ENCODE measurements at places on chromosomes 2 and 18.

DNA sequence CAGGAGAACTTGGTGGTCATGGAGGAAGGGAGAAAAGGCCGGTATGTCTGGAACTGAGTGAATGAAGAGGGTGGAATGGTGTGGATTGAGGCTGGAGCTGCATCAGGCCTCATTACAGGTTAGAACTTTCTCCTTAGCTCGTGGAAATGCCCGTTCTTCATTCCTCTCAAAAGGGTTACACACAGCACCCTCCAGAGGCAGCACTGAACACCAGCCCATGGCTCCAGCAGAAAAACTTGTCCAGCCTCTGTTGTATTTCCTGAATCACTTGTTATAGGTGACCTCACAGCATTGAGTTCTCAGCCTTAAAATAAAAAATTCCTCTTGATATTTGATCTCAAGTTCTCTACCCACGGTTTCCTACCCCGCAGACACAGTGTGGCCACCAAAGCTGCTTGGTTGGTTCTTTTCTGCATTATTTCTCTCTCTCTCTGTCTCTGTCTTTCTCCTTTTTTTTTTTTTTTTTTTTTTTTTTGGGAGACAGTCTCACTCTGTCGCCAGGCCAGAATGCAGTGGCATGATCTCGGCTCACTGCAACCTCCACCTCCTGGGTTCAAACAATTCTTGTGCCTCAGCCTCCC is 89.6 kb downstream of the ITGB1BP1 start:
- peak; percentile 74 for DNase-seq

DNA sequence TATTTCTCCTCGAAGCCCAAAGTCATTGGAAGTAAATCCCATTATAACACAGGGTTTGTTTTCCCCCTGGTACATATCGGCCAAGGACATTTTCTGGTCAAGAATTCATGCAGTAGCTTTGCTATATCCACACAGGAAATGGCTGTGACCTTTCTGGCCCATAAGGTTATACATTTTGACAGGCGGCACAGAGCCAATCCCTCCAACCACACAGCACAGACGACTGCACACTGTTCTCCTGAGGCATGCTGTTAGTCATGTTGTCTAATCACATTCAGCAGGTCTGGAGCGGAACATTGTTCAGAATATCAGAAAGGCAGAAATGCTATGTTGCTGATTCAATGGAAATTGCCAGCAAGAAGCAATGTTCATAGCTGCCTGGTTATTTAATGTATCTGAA is 742.3 kb upstream of the SLC8A1 start:
- peak; percentile 86 for DNase-seq

GRCh38 chr18:36465276-36465675 is 167.8 kb downstream of the FHOD3 start:
- DNase-seq = no peak

GRCh38 chr2:235746257-235746934 is 252.6 kb downstream of the AGAP1 start:
- peak; percentile 81 for DNase-seq

DNA sequence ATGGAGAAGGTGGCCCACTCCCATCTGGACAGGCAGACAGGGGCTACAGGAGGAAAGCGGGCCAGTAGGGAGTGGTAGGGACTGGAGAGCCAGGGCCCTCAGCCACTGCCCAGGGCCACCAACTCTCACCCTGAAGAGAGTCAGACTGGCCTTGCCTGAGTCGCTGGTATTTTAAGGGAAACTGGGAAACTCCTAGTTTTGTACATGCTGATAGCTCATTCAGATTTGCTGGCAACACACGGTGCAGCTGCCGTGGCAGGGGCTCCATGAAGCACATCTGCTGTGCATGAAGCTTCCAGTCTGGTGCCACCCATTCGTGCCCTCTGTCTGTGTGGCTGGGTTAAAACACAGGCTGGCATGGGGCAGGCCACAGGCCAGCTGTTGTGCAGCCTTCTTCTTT is 137.3 kb upstream of the GLI2 start:
- DNase-seq = no peak

- DNase-seq = no peak
These were observed 103.7 kb upstream of the TAF1B start for GRCh38 chr2:9739531-9739964.

- DNase-seq = no peak
These were observed 68.2 kb downstream of the CCBE1 start for GRCh38 chr18:59628995-59629394.

DNA sequence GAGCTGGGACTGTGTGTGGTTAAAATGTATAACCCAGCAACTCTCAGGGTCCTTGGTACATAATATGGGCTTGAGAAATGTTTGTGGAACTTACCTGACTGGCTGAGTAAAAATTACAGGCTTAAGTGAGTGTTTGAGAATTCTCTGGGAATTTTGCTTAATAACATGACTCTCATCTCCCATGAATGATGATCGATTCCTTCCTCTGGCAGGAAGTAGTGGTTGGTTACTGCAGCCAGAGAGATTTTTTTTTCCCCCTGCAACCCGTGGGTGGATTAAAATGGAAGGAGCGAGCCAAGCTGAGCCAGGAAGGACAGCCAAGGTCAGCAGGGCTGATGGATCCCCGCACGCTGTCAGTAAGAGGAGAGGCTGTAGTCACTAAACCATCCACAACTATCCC is 40.6 kb upstream of the RFX8 start:
- DNase-seq = peak; percentile 79

DNA sequence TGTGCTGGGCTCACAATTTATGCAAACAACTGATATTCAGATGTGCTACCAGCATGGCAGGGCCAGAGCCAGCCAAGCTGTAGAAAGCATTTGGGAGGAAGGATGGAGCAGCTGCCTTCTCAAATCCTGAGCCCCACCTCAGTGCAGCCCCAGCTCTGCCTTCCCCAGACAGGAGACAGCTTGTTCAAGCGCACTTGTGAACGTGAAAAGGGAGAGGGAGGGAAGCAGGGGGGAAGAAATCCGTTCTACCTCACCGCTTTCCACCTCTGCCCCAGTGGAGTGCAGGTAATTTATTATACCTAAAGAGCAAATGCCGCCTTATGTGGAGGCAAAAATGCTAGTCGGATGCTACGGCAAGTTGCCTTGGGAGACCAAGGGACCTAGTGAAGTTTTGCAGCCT is 66.0 kb upstream of the SLC14A2 start:
- DNase-seq = no peak

- no peak for DNase-seq
These were observed 161.9 kb downstream of the KLHL29 start for GRCh38 chr2:23546913-23547312.

DNA sequence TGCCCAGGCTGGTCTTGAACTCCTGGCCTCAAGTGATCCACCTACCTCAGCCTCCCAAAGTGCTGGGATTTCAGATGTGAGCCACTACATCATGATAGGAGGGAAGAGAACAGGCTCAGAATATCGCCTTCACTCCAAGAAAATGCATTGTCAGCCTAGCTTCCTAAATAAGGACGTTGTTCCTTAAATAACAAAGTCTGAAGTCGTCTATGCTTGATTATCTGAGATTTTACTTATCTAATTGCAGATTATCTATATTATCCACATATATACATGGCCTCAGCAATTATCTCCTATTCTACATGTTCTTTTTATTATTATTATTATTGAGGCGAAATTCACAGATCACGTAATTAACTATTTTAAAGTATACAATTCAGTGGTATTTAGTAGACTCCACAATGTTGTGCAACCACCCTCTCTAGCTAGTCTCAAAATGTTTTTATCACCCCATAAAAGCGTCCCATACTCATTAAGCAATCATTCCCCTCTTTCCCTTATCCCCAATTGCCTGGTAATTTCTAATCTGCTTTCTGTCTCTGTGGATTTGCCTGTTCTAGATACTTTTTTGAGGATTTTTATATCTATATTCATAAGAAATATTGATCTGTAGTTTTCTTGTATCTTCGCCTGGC is 95.1 kb upstream of the RFX8 start:
- DNase-seq = no peak

- no peak for DNase-seq
These were observed 12.4 kb upstream of the IL1R1 start for GRCh38 chr2:102129951-102130646.

DNA sequence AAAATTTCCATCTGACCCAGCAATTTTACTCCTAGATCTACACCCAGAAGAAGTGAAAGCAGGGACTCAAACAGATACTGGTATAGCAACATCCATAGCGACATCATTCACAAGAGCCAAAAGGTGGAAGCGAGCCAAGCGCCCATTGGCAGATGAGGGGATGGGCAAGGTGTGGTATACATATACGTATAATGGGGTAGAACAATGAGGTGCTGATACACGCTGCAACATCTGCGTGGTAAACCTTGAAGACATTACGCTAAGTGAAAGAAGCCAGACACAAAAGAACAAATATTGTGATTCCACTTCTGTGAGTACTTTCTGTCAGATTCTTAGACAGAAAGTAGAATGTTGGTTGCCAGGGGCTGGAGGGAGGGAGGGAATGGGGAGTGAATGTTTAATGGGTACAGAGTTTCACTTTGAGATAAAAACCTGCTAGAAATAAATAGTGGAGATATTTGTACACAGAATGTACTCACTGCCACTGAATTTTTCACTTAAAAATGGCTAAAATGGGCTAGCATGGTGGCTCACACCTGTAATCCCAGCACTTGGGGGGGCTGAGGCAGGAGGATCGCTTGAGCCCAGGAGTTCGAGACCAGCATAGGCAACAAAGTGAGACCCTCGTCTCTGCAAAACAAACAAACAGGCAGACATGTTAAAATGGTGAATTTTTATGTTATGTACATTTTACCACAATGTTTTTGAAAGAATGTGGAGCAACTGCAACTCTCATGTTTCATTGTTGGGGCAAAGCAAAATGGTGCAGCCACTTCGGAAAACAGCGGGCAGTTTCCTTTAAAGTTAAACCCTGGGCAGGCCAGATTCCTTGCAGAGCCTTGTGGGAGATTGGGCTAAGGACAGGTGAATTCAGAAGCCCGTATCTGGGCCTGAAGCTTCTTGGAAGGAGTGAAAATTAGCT is 103.4 kb upstream of the MYCN start:
- no peak for DNase-seq

DNA sequence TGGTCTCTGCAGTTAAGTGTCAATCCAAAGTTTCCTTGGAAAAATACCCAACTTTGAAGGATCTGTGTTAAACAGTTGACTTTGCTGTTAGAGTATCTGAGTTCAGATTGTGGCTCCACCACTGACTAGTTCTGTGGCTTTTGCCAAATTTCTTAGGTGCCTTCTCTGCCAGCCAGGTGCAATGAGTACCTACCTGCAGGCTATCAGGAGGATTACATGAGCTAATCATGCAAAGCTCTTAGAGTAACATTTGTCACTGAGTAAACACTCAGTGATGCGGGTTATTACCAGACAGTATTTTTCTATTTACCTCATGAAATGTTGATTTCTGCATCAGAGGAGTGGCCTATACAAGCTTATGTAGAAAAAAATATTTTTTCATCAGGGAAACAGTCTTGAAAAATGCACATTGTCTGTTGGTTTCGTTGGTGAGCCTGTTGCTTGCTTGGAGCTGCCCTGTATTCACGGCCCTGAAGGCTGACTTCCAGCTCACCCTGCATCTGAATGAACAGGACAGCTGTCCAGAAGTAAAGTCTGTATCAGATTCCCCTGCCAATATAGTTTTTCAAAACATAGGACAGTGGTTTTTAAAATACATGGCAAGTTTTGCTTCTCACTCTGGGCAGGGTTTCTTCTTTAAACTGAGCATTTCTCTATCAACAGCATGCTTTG is 235.1 kb downstream of the CDCA7 start:
- DNase-seq = peak; percentile 15

DNA sequence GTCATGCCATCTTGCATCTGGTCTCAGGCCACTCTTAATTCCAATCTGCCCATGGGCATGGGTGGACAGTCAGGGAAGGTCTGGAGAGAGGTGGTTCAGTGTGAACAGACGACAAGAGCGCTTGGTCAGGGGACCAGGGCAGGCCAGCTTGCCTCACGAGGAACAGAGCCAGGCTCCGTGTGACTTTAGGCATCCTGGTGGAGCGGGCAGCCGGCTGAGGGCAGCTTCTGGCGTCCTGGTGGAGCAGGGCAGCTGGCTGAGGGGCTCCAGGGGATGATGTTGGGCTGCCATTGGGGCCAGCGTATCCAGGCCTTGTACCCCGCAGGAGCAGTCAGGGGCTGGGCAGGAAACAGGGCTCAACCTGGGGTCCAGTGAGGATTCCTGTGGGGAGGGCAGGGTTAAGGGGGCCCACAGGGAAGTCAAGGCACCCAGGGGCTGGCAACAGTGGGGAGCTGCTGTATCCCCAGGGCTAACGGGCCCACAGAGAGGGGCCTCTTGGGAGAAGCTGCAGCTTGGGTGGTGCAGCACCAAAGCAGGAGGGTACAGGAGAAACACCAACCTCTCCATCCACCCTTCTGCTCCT is 197.9 kb upstream of the TWIST2 start:
- no peak for DNase-seq

DNA sequence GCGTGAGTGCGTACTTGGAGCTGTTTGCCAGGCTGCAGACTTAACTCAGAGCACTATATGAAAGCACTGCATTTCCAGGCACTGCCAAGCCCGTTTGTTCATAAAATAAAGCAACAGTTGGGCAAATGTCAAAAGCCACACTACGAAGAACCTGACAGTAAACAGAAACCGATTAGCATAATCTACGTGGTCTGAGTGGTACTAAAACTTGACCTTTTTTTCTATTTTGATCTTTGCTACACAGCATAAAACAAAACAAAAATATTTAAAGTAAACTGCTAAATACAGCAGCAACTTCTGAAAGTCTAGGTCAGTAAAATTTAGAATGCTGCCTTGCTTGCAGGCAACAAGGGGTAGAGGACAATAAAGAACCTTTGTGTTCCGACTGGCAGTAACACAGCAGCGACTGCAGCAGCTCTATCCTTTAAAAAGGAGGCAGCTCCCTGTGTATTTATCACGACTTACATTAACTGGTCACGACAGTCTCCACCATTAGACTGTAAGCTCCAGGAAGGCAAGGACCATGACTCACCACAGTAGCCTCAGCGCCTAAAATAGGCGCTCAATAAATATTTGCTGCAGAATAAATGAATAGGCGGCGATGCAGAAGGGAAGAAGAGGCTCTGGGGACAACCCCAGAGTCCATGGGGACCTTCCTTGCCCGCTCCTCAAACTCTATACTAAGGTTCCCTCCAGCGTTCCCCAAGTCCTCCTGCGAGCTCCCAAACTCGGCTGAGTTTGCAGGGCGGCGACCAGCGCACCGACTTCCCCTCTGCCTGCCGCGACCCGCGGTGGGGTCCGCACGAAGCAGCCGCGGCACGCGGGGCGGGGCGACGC is 902 bp downstream of the SS18 start:
- DNase-seq = peak; percentile 59

GRCh38 chr2:74602586-74603281 is 45.4 kb downstream of the M1AP start:
- peak; percentile 73 for DNase-seq

GRCh38 chr2:71850306-71850801 is 297.3 kb downstream of the CYP26B1 start:
- no peak for DNase-seq

DNA sequence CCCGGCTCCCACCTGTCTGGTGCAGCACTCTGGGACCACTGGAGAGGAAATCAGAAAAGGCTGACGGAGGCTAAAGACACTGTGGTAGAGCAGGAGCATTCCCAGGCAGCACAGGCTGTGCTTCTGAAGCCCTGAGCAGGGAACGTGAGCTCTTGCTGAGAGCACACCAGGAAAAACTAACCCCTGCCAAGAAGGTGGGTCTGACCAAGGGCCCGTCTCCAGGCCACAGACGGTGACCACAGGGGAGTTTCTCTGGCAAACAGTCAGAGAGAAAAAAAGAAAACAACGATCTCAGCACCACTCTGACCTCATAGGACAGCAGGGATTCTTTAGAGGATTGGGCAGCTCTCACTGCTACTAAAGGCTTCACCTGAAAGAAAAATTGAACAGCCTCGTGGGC is 201.4 kb downstream of the AFF3 start:
- DNase-seq = no peak
